HFFc6 (cell line): ENCODE measurements at places on chromosomes 6 and 20. TPM values are rescaled to one million over a fixed set of nuclear protein-coding genes. Genes with fewer than 3 reads are reported as not detected.

- H3K27ac ChIP-seq: peak overlapping the region; percentile 95
- DNase-seq: peak; percentile 94
- H3K27me3 ChIP-seq: peaks cover 2% of the 10 kb centered on the region; the same call in 1 of the 2 replicates
- peaks cover 68% of the 10 kb centered on the region for H3K4me1 ChIP-seq
These were observed 87.2 kb downstream of the FKBP5 start for GRCh38 chr6:35601331-35602132.

GRCh38 chr6:167760979-167761793, 65.5 kb upstream of the AFDN start:
- no peak overlapping the region for H3K4me3 ChIP-seq
- peaks cover 14% of the 10 kb centered on the region; the same call in 1 of the 2 replicates for H3K4me1 ChIP-seq
- no peak for DNase-seq
- H3K27ac ChIP-seq: no peak overlapping the region

DNA sequence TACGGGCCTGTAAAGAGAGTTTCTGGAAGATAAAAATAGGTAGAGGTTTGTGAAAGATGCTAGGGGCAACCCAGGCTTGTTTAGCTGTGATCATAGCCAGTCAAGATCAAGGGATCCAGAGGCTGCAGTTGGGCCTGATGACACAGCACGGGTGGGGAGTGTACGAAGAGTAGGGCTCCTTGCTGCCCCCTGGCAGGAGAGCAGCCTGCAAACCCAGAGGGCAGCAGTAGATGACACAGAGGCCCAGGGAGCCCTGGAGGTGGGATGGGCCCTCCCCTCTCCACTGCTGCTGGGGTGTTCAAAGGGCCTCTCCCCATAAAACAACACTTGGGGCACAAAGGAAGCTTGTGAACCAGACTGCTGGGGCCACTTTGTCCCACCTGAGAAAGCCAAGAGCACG, 47.2 kb downstream of the VEGFA start:
- peaks cover 15% of the 10 kb centered on the region for H3K27me3 ChIP-seq
- H3K27ac ChIP-seq: no peak overlapping the region
- peak; percentile 27 for DNase-seq
- no peak overlapping the region for H3K4me3 ChIP-seq

- H3K27me3 ChIP-seq: no peaks in the 10 kb centered on the region; the same call in 1 of the 2 replicates
- no peak overlapping the region for H3K4me3 ChIP-seq
- no peaks in the 10 kb centered on the region for H3K4me1 ChIP-seq
- DNase-seq: no peak
- peaks cover 23% of the 10 kb centered on the region for H3K36me3 ChIP-seq
These were observed 27.2 kb downstream of the ERMARD start for GRCh38 chr6:169778646-169779045.

GRCh38 chr6:42791706-42792320, 10.0 kb downstream of the BICRAL start:
- no peak overlapping the region for H3K4me3 ChIP-seq
- no peak for DNase-seq
- peaks cover 8% of the 10 kb centered on the region; the same call in 1 of the 2 replicates for H3K36me3 ChIP-seq
- peaks cover 38% of the 10 kb centered on the region for H3K4me1 ChIP-seq

DNA sequence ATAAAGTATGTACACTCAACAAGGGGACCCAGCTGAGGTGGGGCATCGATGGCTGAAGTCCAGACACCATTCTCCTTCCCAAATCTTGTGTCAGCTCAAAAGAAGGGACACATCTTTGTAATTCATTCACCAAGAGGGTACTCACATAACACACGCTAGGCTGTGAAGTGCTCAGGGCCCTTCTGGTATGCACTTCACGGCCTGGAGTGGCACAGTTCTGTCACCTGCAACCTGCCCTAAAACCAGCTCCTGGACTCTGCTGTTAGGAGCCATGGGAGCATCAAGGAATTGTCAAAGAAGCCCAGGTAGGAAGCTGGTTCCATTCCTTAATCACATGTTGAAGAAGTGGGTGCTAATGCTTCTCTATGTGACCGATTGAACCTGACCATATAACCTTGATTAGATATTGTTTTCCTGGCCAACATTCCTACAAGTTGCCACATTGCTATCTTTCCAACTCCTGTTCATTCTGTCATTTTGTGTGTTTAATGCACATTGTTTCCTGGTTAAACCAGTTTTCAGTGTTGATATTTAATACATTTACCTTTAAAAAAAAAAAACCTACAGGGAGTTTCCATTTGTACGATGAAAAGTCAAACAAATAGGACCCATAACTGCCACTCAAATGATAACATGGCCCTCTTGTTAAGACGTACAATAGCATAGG, 127.3 kb downstream of the TNFRSF21 start:
- no peaks in the 10 kb centered on the region for H3K36me3 ChIP-seq
- H3K4me1 ChIP-seq: peaks cover 31% of the 10 kb centered on the region
- H3K27ac ChIP-seq: no peak overlapping the region
- no peaks in the 10 kb centered on the region; the same call in 1 of the 2 replicates for H3K27me3 ChIP-seq
- H3K4me3 ChIP-seq: no peak overlapping the region

DNA sequence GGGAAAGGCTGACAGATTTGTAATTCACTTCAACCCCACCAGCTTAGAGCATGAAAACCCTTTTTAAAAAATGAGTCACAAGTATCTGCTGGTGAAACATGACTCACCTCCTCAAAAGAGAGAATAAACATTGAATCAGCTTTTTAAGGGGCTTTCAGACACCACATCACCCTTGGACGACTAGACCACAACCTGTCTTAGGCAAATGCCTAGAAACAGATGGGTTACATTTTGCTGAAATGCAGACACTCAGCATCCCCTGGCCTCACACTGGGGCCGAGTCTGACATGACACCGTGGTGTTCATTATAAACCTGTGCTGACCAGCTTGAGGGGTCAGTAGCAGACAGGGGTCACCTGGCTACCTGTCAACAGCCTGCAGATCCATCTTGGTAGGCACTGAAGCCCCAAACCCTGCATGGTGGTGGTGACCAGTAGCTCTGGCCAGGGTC, 175.3 kb upstream of the CST7 start:
- peak overlapping the region; percentile 48; the same call in 1 of the 2 replicates for H3K27ac ChIP-seq
- H3K27me3 ChIP-seq: peaks cover 22% of the 10 kb centered on the region
- H3K4me3 ChIP-seq: no peak overlapping the region
- peaks cover 7% of the 10 kb centered on the region for H3K36me3 ChIP-seq
- H3K4me1 ChIP-seq: peaks cover 54% of the 10 kb centered on the region

GRCh38 chr6:96104910-96105309, 89.1 kb downstream of the FUT9 start:
- no peak overlapping the region for H3K27ac ChIP-seq
- no peaks in the 10 kb centered on the region for H3K4me1 ChIP-seq
- H3K36me3 ChIP-seq: no peaks in the 10 kb centered on the region
- H3K27me3 ChIP-seq: no peaks in the 10 kb centered on the region

DNA sequence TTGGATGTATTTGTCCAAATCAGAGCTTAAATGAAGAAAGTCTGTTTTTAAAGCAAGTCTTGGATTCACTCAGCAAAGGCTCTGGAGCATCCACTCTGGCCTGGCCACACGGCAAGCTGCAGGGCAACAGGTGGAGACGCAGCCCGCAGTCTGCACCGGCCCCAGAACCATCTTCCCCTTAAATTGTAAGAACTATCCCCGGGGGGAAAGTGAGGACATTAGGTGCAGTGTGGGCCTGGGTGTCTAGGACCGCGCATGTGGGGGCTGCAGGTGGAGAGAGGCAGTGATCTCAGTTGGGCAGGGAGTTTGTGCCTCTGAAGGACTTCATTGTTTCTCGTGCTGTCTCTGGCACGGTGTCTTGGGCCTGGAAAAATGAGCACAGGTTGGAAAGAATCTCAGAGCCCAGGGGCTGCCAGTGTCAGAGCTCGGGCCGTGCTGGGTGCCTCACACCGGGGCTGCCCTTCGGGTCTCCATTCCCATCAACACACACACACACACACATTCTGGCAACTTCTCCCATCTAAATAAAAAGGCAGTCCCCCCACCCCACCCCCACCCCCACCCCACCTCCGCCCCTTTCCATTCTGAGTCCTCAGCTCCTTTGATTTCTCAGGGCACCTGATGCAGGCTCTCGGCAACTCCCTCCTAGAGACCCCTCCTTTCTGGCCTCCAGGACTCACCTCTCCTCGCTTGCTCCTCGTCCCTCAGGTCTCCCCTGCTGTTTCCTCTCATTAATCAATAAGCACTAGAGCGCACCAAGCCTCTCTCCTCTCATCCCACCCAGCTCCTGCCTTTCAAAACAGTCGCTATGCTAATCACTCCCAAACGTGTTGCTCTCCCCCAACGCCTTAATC, 48.4 kb downstream of the FOXF2 start:
- H3K27ac ChIP-seq: no peak overlapping the region
- no peak overlapping the region for H3K4me3 ChIP-seq
- H3K36me3 ChIP-seq: peaks cover 5% of the 10 kb centered on the region; the same call in 1 of the 2 replicates
- DNase-seq: no peak

- H3K27me3 ChIP-seq: no peaks in the 10 kb centered on the region
- no peaks in the 10 kb centered on the region for H3K36me3 ChIP-seq
- H3K4me3 ChIP-seq: no peak overlapping the region
- H3K27ac ChIP-seq: no peak overlapping the region
- DNase-seq: no peak
These were observed 410.8 kb upstream of the PLCB4 start for GRCh38 chr20:8658103-8658502.

- no peaks in the 10 kb centered on the region for H3K4me1 ChIP-seq
- no peaks in the 10 kb centered on the region; the same call in 1 of the 2 replicates for H3K27me3 ChIP-seq
- H3K27ac ChIP-seq: no peak overlapping the region
- DNase-seq: no peak
- no peak overlapping the region for H3K4me3 ChIP-seq
- peaks cover 20% of the 10 kb centered on the region for H3K36me3 ChIP-seq
These were observed 15.3 kb downstream of the GMEB2 start for GRCh38 chr20:63611646-63612045.

DNA sequence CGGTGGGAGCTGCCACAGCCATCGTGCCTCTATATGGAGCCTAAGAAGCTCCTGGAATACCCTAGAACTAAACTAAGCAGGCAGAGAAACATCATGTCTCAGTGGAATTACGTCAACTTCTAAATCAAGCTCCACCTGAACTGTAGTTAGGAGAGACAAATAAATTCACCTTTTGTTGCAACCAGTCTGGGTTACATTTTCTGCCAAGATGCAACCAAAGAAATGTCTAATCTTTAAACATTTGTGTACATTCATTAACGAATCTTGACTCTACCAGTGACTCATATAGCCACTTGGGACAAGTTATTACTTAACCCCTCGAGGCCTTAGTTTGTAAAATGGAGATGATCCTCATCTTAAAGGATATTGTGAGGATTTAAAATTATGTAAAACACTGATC, 8.9 kb downstream of the PTPRK start:
- H3K27ac ChIP-seq: peak overlapping the region; percentile 18
- no peaks in the 10 kb centered on the region for H3K36me3 ChIP-seq
- H3K4me1 ChIP-seq: peaks cover 91% of the 10 kb centered on the region
- peak overlapping the region; percentile 32 for H3K4me3 ChIP-seq

DNA sequence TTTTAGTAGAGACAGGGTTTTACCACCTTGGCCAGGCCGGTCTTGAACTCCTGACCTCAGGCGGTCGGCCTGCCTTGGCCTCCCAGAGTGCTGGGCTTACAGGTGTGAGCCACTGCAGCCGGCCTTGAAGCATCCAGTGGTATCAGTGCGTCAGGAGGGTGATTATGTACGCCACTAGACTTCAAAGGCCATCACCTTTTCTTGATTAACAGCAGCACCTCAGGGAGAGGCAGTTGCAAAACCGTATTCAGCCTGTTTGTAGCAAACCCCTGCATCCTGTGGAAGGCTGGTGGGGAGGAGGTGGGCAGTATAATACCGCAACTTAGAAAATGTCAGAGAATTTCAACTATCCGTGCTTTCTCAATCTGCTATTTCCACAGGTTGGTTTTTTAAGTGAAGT, 27.3 kb upstream of the SHLD1 start:
- H3K4me3 ChIP-seq: no peak overlapping the region
- H3K36me3 ChIP-seq: peaks cover 6% of the 10 kb centered on the region
- H3K27ac ChIP-seq: no peak overlapping the region

DNA sequence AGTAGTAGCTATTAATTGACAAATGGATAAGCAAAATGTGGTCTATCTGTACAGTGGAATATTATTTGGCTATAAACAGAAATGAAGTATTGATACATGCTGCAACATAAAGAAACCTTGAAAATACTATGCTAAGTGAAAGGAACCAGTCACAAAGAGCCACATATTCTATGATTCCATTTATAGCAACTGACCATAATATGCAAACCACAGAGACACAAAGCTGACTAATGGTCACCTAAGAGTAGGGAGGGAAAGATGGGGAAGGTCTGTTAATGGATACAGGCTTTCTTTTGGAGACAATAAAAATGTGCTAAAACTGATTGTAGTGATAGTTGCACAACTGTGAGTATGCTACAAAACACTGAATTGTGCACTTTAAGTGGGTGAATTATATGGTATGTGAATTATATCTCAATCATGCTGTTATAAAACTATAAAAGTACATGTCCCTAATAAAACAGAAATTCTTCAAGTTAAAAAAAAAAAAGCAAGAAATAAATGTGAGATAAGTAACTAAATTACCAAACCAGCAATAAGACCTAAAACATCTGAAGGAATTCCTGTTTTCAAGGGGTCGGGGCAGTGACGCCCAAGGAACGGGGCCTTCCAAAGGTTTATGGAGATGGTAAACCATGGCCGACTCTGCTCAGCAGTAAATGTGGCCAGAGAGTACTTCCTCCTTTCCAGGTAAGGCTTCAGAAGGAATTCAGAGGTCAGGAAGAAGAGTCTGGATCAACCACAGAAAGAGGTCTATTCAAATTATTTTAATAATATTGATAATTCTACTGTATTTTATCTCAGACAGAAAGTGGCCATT, 75.4 kb downstream of the ARHGAP18 start:
- H3K36me3 ChIP-seq: peaks cover 50% of the 10 kb centered on the region
- H3K4me3 ChIP-seq: peak overlapping the region; percentile 36; the same call in 1 of the 2 replicates
- peak overlapping the region; percentile 70 for H3K27ac ChIP-seq
- DNase-seq: peak; percentile 47

DNA sequence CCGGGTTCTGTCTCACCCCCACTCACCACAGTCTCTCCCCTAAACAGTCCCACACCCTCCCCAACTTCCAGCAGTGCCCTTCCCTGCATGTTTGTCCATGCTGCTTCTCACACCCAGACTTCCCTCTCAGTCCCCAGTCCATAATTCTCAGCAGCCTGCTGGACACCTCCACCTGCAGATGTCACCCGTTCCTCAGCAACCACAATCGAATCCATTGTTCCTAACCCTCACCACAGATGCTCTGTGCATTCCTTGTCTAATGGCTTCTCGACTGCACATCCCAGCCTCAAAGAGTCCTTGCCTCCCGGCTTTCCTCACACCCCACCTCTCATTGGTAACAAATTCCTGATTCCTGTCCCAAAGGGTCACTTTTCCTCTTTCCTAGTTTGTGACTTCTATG, 55.6 kb downstream of the GOPC start:
- H3K4me3 ChIP-seq: no peak overlapping the region
- H3K27ac ChIP-seq: no peak overlapping the region
- H3K36me3 ChIP-seq: peaks cover 56% of the 10 kb centered on the region
- peaks cover 1% of the 10 kb centered on the region for H3K27me3 ChIP-seq
- H3K4me1 ChIP-seq: peaks cover 55% of the 10 kb centered on the region
- no peak for DNase-seq

GRCh38 chr6:134896910-134897309, 53.0 kb downstream of the ALDH8A1 start:
- peaks cover 3% of the 10 kb centered on the region for H3K27me3 ChIP-seq
- peaks cover 7% of the 10 kb centered on the region for H3K4me1 ChIP-seq
- no peak overlapping the region for H3K4me3 ChIP-seq
- no peak for DNase-seq
- H3K36me3 ChIP-seq: peaks cover 7% of the 10 kb centered on the region
- H3K27ac ChIP-seq: no peak overlapping the region

The MYB gene
- total RNA-seq: 0.18 to 0.21 TPM (median 0.19 TPM) in 3 replicates

The FAM217A gene
- total RNA-seq: not detected in 3 replicates

The L3MBTL1 gene
- total RNA-seq: 2.4 to 3.8 TPM (median 2.6 TPM) in 3 replicates

The FAM209B gene
- total RNA-seq: 0.36 TPM in 1 of 3 replicates, not detected in the others

The COL11A2 gene
- total RNA-seq: 0.15 to 0.54 TPM (median 0.51 TPM) in 3 replicates

The AVP gene
- total RNA-seq: not detected in 3 replicates

The TRAPPC3L gene
- 0.15 to 0.32 TPM (median 0.29 TPM) in 3 replicates for total RNA-seq

The POM121L2 gene
- total RNA-seq: not detected in 2 replicates

The NR2E1 gene
- total RNA-seq: not detected in 3 replicates

The TUBB gene
- total RNA-seq: 1,022 to 1,712 TPM (median 1,409 TPM) in 3 replicates

The RGS17 gene
- 0.09 and 0.21 TPM in 2 replicates for total RNA-seq

The SIRPB1 gene
- total RNA-seq: 0.41 TPM in 1 of 3 replicates, not detected in the others

The PHACTR1 gene
- 2.5 to 3.9 TPM (median 3.3 TPM) in 3 replicates for total RNA-seq
